ENCODE measurements at places on chromosomes 11 and 22.

DNA sequence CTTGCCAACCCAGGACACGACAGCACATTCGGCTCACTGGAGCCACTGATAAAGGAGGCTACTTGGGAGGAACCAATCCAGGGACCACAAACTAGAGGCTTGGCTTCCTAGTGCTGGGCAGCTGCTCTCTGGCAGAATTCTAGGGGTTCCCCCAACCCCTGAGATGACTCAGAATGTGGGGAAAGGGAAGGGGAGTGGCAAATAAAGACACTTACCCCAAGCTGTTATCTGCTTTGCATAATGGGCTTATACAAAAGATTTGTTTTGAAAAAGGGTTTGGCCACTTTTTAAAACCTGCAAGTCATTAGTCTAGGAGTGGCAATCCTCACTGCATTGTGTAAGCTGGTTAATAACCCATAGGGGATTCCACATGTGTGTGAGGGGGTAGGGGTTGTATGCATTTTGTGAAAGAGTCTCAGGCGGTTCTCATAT, 64.1 kb upstream of the LMO1 start:
- DNase-seq = no peak

GRCh38 chr22:45781459-45781858, 109.8 kb downstream of the ATXN10 start:
- no peak for DNase-seq

DNA sequence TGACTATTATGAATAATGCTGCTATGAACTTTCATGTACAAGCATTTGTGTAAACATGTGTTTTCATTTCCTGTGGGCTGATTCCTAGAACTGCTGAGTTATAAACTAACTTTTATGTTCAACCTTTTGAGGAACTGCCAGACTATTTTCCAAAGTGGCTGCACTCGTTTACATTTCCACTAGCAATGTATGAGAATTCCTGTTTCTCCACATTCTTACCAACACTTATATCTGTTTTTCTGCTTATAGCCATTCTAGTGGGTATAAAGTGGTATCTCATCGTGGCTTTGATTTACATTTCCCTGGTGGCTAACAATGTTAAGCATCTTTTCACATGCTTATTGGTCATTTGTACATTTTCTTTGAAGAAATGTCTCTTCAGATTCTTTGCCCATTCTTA, 35.2 kb upstream of the SCUBE2 start:
- DNase-seq = no peak

GRCh38 chr11:61541598-61541997, 33.0 kb downstream of the LRRC10B start:
- DNase-seq = no peak
